ENCODE measurements at places on chromosomes 5 and 9.

DNA sequence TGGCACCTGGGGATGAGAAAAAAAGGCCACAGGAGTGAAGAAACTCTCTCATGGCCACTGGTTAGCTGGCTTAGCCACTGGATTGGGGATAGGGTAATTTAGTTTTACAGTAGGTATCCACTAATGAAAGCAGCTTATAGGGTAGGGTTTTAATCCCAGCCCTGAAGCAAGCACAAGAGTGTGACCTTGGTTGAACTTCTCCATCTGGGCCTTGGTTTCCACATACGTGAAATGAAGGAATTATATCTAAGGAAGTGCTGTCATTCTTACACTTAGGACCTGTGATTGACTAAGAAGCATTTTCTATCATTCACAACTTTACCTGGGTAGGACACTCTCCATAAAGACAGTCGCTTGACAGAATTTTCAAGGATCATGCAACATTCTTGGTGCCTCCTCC is 49.6 kb downstream of the FAT2 start:
- no peak for DNase-seq

DNA sequence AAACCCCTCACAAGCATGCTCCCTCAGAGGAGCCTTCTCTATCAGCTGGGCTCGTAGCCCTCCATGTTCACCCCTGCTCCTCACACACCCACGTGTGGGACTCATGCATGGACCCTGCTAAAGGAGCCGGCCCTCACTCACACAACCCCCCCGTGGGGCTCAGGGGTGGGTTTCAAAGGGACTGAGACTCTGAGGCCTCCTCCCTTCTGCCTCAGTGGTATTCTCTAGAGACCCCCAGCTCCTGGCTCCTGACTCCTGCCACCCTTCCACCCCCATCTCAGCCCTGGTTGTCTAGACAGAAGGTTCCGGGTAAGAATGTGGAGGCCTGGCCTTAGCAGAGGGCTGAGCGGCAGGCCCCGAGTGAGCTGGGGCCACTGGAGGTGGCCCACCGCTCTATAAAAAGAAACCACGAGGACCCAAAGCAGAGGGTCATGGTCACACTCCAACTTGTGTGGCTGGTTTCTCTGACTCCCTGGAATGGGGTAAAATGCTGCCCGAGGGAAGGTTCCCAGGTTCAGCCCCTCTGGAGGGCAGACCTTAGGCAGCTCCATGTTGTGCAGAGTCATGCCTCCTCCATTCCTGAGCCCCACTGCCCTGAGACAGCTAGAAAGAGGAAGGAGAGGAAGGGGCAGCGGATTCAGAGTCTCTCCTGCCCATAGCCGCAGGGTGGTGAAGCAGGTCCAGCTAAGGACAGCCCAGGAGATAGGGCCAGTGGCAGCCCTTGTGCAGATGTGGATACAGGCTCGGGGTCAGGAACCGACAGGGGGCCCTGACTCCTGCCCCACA is 10.8 kb downstream of the SEPTIN8 start:
- DNase-seq: no peak

DNA sequence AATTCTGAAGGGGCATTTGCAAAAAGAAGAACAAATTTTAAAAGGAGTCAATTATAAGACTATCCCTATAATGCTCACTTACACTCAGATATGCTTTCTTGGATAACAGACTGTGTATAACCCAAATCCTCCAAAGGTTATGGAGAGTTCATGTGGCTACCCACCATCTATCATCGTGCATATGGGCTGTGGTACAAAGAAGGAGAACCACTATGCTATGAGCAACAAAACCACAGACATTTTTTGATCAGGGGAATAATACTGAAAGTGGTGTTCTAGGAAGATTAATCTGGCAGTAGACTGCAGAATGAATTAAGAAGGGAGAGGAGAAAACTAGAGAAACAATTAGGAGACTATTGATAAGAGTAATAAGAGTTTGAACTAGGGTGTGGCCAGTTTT is 16.8 kb downstream of the NR3C1 start:
- DNase-seq: no peak

DNA sequence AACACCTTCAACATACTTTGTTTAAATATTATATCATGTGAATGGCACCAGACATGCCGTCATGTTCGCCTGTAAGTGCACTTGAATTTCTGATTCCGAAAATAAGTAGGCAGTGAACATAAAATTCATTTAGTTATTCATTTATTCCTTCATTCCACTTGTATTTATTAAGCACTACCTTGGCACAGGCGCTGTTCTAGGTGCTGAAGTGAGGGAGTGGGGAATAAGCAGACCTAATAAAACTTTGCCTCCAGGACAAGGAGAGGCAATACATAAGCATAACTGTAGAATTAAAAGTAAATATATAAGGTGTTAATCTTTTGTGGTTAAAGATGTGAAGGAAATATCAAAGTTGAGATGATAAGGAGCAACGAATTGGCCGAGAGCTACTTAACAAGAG is 297.4 kb downstream of the TENT4A start:
- no peak for DNase-seq

DNA sequence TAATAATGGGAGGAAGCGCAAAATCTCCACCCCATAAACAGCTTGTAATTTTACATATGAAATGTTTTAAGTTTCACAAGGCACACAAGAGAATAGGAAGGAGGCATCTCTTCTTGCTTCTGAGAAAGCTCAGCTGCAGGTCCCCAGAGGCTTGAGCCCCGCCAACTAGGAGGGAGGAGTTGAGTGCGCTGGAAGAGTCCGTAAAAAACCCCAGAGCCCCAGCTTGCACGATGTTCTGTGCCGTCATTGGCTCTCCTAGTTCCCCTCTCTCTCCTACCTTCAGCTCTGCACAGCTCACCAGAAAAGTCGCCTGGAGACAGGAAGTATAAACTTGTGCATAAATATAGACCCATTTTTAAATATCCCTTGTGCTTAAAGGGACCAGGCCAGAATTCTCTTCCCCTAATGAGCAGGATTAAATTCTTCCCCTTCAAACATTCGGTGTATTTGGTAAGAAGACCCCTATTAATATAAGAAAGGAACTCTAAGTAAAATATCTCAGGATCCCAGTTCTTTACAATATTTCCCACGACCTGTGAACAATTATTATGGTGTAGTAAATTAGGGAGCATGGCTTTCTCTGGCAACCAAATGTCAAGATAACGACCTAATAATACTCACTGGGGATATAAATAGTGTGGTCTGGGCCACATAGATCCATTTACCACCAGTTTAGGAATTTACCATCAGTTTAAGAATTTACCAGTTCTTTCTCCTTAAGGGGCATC is 13.7 kb downstream of the GLRX start:
- peak; percentile 86 for DNase-seq

DNA sequence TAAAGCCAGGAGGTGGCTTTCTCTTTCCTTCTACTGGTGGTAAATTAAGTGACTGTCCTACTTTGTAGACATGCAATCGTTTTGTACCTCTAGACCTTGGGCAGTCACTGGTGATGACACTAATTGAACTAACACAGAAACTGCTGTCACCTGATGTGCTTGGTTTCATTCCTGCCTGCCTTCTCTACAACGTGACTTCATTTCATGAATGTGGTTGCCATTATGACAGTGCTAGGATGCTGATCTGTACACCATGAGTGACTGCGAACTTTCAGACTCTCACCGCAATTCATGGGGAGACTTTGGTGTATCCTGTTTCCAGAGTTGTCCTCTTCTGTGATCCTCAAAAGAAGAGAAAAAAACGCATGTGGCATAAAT is 47.5 kb downstream of the UBE2QL1 start:
- DNase-seq: no peak

- DNase-seq: no peak
These were observed 48.8 kb downstream of the RAPGEF1 start for GRCh38 chr9:131690941-131691573.

DNA sequence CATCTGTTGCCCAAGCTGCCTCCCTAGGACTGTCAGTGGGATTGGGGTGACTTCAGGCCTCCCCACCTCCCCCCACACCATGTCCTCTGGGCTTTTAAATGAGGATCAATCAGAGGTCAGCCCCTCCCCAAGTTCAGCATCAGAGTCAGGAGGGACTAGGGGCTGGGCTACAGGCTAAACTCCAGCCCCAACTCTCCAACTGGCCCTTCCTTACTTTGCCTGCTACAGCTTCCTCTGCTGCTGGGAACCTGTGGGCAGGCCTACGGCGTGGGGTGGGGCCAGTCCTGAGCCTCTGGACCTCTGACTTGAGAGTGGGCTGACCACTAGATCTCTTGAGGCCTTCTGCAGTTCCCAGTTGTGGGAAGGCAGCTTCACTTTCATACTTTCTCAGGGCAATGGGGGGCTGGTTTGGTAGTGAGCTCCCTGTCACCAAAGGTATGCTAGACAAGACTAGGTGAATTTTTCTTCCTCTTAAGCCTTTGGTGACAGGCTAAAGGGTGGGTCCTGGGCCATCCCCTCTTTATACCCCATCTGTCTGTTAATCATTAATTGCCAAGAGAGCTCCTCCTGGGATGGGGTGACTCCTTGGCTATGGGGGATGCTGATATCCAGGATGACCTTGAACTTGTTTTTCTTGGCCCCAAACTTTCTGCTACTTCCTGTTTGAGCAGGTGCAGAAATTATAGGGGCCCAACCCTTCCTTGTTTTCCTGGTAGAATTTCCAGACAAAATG is 10.8 kb upstream of the DAB2IP start:
- DNase-seq: no peak

GRCh38 chr5:67578011-67578410 is 381.4 kb upstream of the CD180 start:
- no peak for DNase-seq

DNA sequence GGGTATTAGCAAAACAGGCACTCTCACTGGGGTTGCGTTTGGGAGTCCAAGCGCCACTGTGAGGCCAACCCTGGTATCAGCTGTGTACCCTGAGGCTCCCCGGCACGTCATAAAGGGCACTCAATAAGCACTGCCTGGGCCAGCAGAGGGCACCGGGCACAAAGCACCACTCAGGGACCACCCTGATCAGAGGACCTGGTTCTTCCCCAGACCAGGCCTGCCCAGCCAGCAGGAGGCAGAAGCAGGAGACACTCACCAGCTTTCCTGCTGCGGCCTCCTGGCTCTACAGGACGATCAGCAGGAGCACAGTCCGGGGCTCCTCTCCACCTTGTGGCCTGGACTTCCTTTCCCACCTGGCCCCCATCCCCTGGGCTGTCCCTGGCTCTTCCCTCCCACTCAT is 12.6 kb downstream of the MGAT1 start:
- DNase-seq: no peak

Data from CD8-positive, alpha-beta memory T cell (primary cell).